Glutamatergic neuron (in vitro differentiated cells): ENCODE measurements at places on chromosomes 7 and 10.

DNA sequence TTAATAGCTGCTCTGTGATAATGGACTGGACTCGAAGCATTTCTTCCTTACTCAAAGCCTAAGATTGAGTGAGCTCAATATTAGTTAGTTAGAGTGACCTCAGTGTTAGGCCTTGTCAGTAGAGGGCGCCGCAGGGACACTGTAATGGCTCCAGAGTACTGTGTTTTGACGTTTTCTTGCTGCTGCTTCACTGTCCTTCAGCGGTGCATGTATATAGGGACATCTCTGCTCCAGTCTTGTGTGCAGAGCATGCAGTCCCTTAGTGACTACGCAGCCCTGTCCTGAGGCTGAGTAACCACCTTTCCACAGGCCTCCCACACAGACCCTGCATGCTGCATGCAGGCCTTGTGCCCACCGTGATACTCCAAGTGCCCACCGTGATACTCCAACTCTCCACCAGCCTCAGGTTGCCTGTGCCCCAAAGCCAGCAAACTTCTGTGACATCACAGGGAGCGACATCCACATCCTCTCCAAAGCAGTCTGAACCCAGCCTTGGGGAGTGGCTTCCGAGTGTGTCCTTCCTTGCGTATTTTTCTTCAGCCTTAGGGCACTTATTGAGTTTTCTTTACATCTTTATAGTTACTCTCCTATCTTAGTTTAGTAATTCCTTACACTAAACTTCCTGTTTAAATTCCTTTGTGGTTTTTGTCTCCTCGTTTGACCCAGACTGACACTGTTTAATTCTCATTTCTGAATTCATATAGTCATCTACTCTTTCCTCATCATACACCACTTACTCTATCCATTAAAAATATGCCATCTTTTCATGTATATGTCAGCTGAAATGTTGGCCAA is 118.2 kb downstream of the JAZF1 start:
- peak; percentile 90 for DNase-seq

DNA sequence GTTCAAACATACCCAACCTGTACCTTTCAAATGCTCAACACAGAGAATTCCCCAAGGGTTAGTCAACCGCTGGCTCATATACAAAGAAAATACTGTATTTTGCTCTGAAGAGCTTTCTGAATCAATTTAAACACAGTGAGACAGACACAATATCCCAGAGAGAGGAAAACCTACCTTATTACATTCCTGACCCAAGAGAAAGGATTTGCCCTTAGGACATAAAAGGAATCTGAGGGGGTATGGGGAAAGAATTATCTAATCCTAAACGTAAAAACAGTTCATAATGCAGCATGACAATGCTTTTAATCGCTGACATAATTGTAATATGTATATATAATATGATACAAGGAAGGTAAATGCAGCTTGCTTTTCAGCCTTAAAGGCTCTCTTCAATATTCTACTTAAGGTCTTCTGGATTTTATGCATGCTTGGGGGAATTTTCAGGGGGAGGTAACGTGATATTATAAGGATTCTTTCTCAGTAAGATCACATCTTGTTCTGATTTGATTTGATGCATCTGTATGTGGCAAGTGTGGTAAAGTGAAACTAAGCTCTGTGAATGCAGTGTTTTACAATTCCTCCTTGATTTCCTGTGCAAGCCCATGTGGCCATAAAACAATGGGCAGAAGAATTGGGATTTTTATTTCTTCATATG is 240.5 kb downstream of the GLI3 start:
- no peak for DNase-seq

GRCh38 chr10:18607503-18608378 is 43.6 kb downstream of the NSUN6 start:
- DNase-seq, result peak; percentile 26

GRCh38 chr7:44827567-44827966 is 20.3 kb downstream of the H2AZ2 start:
- no peak for DNase-seq

DNA sequence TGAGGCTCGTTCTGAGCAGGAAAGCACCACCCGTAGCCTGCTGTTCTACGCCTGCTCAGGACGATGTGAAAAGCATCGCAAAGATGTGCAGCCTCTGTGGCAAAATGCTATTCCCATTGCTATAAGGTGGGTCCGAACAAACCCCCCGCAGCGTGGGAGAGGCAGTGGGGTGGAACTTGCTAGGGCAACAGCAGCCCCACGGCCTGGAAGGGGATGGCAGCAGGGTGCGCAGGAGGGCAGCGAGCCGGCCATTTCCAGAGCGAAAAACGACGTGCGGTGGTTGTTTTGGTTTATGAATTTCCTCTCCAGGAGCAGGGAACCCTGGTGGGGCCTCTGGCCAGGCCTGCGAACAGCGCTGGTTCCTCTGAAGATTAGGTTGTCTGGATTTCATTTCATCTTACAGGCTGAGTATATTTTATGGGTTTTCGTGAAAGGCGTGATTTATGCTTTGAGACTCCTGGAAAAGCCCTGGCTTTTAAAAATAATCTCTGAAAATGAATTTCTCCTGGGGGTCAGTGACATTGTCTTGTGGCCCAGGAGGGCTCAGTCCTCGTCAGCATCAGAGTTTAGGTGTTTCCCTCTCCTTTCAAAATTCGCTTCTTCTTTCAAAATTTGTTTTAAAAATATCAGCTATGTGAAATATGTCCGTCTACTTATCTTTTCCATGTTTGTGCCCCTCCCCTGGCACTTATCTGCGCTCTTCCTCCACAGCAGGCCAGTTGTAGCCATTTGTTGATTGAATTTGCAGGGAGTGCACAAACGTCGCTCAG is 42.3 kb upstream of the UBE3C start:
- DNase-seq, result no peak

DNA sequence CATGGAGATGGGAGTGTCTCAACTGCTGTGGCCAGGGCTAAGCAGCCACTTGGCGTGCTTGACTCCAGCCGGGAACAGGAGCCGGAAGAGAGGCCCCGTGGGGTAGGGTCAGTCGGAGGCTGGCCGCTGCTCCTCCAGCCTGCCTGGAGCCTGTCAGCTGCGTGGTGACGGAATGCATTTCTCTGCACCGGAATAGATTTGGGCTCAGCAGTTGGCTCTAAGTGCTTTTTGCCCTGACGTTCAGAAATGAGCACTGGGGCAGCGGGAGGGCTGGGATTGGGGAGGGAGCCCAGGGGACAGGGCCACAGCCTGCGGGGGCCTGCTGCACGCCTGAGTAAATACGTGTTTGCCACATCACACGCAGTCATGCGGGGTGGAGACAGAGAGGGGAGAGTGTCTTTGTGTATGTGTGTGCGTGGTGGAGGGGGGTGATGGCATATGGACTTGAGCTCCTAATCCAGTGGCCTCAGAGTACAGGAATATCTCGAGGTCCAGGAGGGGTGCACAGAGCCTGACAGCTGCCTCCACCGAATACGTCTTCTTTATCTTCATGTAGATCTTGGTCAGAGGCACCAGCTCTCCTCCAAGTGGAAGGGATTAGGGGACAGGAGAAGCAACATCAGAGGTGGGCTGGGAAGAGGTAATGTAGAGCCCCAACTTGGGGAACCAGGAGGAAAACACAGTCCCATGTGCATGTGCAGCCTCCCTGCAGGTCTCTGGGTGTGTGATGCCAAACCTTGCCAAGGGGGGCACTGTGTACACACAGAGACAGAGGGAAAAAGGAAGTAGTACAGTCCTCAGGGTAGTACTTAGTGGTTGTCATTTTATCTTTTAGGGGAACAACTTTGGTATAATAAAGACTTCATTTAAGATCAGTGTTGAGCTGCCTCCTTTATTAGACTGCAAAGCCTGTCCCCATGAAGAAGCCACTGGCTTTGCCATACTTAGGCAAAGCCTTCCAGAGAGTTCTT is 151.4 kb downstream of the CDH23 start:
- peak; percentile 78 for DNase-seq

DNA sequence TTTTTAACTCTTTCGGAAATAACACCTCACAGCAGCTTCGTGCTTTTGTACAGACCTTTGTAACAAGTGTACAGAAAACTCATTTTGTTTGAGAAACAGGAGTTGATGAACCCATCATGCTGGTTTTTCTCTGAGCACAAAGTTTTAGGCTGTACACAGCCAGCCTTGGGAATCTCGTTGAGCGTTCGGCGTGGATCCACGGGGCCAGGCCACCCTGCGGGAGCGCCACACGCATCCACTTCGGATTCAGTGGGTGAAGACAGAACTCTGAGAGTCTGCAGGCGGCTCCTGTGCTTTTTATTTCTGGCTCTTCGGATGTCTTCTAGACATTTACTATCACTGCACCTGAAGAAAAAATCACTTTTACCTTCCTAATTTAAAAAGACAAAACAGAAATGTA is 131.2 kb downstream of the SMURF1 start:
- no peak for DNase-seq

DNA sequence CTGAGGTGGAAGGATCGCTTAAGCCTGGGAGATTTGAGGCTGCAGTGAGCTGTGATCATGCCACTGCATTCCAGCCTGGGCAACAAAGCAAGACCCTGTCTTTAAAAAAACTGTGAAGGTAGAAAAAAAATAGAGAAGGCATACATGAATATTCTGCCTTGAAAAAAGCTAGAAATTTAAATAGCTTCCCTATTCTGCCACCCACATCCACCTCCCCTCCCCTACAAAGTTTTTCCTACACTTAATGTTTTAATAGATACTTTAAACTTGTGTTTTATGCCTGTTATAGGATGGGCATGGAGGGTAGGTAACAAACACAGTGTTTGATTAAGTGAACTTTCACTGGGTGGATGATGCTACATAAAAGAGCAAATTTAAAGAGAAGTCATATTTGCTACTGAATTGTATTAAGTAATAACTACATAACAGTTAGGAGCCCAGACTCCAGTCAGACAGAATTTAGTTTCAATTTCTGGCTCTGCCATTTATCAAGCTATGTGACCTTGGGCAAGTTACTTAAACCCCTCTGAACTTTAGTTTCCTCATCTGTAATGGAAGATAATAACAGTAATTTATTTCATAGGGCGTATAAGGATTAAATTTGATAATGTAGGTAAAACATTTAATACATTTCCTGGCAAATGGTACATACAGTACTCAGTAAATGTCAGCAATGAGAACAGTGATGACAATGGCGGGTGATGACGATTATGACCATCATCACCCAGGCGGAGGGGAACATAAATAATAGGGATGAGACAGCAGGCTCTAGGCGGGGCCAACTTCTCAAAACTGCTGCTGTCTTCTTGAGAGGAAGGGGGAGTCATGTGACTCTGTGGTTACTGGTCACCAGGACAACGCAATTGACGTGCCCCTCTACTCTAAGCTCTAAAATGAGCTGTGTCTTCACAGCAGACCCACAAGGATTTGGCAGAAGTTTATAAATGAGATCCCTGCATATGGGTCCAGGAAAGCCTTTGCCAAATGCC is 15.8 kb downstream of the DNMBP start:
- DNase-seq, result no peak

GRCh38 chr10:30893208-30893607 is 138.5 kb downstream of the ZNF438 start:
- DNase-seq, result no peak

GRCh38 chr7:77954773-77955555 is 156.4 kb downstream of the PHTF2 start:
- DNase-seq, result no peak

GRCh38 chr7:82625377-82625776 is 181.8 kb upstream of the CACNA2D1 start:
- DNase-seq, result no peak

- no peak for DNase-seq
These were observed 204.6 kb upstream of the POM121L12 start for GRCh38 chr7:52830801-52831200.
